ENCODE measurements at places on chromosomes 5 and 9.

DNA sequence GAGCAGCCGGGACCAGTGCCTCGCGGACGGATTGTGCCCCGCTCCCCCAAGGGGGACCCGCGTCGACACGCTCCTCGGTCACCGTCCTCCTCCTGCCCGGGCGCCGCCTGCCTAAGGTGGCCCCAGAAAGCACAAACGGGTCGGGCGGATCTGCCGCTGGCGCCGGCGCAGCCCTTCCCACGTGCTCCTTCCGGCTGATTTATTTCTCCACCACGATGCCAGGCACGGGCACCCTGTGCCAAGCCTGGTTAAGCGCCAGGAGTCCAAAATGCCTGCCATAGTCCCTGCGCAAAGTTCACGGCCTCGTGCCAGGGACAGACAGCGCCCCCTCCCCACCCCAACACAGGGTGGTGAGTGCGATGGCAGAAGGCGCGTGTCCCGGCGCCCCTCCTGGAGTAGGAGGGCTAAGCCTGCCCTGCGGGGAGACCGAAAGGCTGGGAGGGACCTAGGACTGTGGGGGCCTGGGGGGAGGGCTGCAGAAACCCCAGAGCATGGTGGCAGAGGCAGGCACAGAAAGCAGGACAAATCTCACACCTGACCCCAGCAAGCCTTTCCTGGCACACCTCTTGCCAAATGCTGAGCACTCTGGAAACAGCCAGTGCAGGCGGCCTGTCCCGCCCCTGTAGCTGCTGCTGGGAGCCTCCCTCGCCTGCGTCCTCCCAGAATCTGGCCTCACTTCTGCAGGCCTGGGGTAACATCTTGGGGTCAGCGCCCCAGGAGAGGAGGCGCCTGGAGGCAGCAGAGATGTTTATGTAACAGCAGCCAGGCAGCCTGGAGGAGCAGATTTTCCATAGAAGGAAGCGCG, 1.1 kb upstream of the NOTCH1 start:
- DNase-seq, result peak; percentile 49

- DNase-seq, result no peak
Observed at GRCh38 chr9:19785230-19785629, 3.6 kb downstream of the SLC24A2 start.

DNA sequence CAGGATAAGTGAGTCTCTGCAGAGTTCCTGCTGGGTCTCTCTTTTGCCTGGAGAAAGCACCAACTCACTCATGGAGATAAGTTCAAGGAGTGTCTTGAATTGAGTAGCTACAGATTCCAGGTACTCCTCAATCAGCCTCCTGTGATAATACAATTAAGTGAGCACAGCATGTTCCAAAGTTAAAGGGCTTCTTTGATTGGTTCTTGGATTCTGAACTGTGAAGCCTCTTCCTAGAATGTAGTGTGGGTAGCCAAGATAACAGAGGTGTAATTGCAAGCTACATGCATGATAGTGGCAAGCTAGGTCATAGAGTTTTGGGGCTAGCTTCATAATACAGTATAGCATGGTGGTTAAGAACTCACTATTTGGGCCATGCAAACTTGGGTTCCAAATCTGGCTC, 23.2 kb upstream of the CARNMT1 start:
- no peak for DNase-seq

DNA sequence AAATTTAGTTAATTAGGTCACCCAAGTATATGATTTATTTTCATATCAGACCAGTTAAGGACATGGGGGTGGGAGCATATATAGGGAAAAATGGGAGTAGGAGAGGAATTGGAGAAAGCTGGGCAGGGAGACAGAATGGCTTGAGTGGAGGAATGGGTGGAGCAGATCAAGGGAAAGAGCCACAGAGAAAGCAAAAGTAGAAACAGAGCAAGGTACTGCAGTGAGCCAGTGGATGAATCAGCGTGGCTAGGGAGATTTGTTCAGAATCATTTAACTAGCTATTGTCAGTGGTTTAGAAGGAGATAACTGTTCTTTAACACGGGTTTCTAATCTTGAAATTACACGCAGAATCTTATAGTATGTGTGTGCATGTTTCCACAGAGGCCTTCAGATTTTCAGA, 37.4 kb downstream of the SNX24 start:
- DNase-seq, result no peak

- DNase-seq, result no peak
Observed at GRCh38 chr9:90860382-90860781, 58.8 kb downstream of the SYK start.

- DNase-seq, result no peak
Observed at GRCh38 chr5:56126487-56127179, 106.5 kb downstream of the ANKRD55 start.

- no peak for DNase-seq
Observed at GRCh38 chr5:58231041-58231440, 228.8 kb downstream of the PLK2 start.

- DNase-seq, result no peak
Observed at GRCh38 chr9:131275332-131276093, 797 bp downstream of the FAM78A start.

- no peak for DNase-seq
Observed at GRCh38 chr5:178664141-178664540, 37.3 kb upstream of the CLK4 start.

- DNase-seq, result no peak
Observed at GRCh38 chr5:19866090-19866450, 121.9 kb downstream of the CDH18 start.

DNA sequence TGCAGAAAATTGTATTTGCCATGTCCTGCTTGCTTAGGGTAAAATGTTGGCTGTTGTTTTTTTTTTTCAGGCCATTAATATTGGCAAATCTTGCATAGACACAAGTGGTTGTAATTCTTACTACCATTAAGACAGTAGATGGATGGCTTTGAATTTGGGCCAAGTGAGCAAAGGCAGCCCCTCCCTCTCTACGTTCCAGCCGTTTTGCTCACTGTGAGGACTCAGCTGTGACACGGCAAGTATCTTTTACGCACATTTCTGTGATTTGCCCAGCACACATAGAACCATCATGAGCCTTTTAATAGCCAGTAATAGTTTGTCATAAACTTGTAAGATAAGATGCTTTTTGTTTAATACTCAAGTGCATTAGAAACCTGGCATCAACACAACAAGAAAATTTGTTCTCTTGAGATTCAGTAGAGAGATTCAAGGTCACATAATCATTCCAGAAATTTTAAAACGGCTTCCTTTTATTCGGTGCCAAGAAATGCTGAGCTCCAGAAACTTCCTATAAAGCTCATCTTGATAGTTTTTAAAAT, 205.2 kb upstream of the ADCY2 start:
- no peak for DNase-seq

DNA sequence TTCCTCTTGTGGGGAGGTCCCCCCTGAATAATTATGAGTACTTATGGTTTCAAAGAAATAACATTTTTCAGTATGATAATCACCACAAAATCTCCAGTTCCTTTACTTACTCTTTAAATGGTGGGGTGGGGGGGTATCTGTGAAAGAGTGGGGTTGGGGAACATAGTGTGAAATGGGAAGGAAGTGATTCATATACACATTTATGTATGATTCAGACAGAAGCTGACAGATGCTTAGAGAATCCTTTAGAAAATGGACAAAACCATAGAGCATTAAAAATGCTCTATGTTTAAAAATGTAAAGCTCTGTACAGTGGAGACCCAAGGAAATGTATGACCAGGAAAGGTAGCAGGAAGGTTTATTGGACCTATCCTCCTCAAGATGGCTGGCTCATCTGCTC, 267.5 kb upstream of the GRIA1 start:
- no peak for DNase-seq

GRCh38 chr5:61293071-61293470, 39.0 kb upstream of the ZSWIM6 start:
- no peak for DNase-seq

DNA sequence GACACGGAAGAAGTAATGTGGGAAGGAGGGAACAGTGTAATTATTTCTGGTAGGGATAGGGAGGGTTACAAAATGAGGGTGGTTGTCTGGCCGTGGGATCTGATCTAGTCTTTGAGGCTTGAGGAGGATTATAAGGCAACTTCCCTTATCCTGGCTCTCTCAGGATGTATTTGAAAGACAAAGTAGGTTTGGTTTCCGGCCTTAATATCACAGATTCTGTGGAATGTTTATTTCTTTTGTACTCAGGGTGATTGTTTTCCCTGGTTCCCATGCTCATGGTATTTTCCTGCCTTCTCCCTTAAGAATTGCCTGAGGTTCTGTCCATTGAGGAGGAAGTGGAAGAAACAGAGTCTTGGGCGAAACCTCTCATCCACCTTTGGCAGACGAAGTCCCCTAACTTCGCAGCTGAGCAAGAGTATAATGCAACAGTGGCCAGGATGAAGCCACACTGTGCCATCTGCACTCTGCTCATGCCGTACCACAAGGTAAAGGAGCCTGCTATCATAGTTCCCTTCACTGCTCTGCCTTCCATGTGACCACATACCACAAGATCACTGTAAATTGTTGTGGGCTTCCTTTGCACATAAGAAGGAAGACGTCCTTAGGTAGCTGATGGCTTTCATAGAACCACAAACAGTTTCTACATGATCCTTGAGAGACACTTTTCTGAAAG, 253.8 kb downstream of the KDM4C start:
- no peak for DNase-seq

GRCh38 chr5:60362158-60362557, 337.8 kb downstream of the DEPDC1B start:
- no peak for DNase-seq

- DNase-seq, result no peak
Observed at GRCh38 chr5:53792338-53792737, 231.9 kb downstream of the NDUFS4 start.

DNA sequence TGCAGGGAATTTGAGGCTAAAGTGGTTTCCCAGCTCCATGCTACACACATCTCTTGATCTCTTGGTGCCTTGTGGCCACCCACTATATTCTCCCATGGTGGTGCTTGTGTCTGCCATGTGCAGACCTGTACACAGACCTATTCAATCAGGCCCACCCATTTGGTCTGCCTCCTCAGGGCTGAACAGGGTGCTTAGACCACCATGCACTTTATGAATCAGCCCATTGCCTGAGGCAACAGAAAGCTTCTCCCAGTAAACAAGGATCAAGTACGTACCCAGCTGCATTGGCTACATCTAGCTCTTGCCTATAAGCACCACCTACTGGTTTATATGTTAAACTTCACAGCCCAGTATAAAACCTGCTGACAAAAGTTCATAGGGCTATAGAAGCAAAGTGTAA, 664.3 kb upstream of the EDIL3 start:
- DNase-seq, result no peak

DNA sequence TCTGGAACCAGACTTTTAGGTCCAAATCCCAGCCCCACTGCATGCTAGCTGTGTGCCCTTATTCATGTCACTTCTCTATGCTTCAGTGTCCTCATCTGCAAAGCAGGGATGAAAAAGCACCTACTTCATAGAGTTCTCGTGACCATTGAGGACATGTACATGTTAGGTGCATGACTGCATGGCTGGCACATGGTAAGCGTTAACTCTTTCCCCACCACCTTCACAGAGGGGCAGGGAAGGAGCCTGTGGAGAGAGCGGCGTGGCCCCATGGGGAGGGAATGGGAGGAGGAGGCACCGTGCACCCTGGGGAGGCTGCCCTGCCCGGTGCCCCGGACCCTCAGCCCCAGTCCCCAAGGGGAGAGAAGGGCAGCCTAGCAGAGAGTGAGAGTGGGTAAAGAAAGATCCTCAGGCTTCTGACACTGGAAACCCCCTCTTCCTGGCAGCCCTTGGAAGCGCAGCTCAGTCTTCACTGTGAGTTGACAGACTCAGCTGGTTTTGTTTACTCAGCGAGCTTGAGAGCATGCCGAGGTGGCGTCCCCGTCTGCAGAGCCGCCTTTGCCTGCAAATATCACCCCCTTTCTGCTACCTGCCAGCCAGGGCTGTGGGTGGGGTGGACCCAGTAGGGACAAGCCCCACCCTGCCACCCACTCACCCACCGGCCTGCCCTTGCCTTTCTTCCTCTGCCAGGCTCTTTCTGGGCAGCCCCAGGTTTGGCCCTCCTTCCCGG, 10.6 kb upstream of the ANGPTL2 start:
- no peak for DNase-seq

- DNase-seq, result no peak
Observed at GRCh38 chr5:76944638-76945037, 8.2 kb upstream of the CRHBP start.

- no peak for DNase-seq
Observed at GRCh38 chr9:119157196-119157595, 212.0 kb downstream of the BRINP1 start.

DNA sequence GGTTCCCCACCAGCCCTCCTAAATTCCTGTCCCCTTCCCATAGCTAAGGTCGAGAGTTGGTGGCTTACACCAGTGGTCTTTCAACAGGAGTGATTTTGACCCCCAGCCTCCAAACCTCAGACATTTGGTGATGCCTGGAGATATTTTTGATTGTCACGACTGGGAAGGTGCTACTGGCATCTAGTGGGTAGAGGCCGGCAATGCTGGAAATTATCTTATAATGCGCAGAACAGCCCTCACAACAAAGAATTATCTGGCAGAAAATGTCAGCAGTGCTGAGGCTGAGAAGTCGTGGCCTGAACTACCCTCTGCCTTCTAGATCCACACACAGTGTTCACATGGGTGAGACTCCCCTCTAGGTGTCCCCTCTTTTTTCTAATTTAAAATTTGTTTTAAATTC, 69.6 kb downstream of the IL31RA start:
- DNase-seq, result no peak

DNA sequence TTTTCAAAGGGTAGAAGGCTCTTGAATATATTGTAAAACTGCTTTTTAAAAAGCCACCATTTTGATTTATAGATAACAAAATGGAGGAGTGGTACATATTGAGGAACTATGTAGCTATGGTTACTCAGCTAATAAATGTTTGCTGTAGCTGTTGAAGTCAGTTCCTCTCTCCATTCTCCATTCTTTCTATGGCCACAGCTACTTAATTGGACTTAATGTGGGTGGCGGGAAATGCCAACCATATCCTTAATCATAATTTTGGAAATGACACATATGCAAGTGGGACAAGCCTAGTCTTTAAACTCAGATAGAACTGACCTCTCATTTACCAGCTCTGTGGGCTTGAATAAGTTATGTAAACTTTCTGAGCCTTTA, 10.6 kb downstream of the CDKN2A start:
- DNase-seq, result no peak

GRCh38 chr5:40490464-40491111, 189.1 kb upstream of the PTGER4 start:
- DNase-seq, result no peak

GRCh38 chr9:128937310-128938165, 9.9 kb downstream of the DOLK start:
- no peak for DNase-seq

- peak; percentile 37 for DNase-seq
Observed at GRCh38 chr5:172837640-172838039, 3.6 kb downstream of the ERGIC1 start.

DNA sequence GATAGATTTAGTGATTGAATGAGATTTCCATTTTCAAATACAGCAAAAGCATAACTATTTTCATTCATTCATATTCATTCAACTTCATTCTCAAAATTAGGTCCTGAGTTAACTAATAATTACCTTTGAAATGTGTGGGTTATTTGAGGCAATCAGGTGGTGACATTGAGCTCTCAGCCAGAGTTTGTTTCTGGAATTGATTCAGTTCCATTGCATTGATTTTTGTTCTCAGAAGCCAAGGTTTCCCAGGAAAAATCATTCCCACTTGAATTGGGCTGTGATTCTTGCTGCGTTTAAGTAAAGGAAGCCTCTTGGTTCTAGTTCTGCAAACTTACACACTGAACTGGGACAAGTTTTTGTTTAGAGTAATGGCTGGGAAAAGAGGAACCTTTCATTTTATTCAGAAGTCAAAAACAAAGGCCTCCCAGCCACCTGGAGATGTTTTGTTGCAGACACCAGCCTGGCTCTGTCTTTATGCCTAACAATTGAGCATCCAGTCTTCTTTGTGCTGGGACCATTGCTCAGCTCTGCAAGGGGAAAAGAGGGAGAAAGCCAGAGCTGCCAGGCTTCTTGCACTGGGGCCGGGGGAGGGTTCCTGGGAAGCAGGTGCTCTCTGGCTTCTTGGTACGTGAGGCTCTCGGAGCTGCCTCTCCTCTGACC, 198.6 kb downstream of the TRIO start:
- no peak for DNase-seq

Data from activated T-cell treated with anti-CD3 and anti-CD28 coated beads, Interleukin-2, amount 50 U/mL, for 1 hour (primary cell).